ENCODE measurements at places on chromosomes 2 and 18.
A peak's percentile ranks its signal among the peaks of the same experiment; 100 is the strongest.

- DNase-seq: no peak
Observed at GRCh38 chr2:127575941-127576432, 40.5 kb downstream of the MYO7B start.

DNA sequence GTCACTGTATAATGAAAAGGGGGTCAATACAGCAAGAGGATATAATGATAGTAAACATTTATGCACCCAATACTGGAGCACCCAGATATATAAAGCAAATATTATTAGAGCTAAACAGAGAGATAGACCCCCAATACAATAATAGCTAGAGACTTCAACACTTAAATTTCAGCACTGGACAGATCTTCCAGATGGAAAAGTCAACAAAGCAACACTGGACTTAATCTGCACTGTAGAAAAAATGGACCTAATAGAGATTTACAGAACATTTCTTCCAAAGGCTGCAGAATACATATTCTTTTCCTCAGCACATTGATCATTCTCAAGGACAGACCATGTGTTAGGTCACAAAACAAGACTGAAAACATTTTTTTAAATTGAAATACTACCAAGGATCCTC is 26.7 kb downstream of the ZBTB14 start:
- no peak for DNase-seq

DNA sequence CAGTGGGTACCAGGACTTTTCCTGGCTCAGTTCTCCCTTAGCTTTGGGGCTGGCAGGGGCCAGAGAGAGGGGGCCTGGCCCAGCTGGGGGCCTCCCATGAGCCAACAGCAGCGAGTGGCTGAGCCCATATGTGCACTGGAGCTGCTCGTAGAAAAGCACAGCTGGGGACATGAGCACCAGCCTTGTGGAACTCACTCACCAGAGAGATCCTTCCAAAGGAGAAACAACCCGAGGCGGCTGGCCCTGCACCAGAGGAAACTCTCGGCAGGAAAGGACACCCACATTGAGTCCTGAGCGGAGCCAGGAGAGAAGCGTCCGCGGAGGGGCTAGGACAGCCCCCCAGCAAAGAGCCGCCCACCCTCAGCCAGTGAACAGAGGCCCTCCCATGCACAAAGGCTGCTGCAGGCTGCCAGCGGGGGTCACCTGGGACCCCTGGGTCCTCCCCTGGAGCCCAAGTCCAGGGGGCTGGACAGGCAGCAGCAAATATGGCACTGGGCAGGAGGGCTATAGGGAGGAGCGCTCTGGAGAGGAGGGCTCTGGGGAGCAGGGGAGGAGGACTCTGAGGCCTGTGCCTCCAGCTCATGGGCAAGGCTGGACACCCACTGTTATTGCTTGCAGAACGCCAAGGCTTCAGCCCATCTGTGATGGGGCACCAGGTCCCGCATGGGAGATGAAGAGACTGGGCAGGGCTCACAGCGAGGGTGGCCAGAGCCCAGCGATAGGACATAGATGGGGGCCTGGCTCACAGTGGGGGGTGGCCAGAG is 42.1 kb upstream of the SNED1 start:
- DNase-seq: no peak

DNA sequence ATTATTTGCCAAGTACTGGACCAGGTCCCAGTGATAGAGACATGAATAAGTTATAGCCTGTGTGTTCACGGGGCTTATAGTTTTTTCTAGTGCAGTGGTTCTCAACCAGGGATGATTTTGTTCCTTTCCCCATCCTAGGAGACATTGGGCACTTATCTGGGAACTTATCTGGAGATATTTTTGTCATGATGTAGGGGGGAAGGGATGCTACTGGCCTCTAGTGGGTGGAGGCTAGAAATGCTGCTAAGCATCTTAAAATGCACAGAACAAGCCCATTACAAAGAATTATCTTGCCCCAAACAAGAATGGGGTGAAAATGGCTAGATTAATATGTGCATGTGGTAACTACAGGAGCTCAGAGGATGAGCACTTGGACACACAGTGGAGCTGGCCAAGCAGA is 75.2 kb downstream of the KLHL29 start:
- no peak for DNase-seq

DNA sequence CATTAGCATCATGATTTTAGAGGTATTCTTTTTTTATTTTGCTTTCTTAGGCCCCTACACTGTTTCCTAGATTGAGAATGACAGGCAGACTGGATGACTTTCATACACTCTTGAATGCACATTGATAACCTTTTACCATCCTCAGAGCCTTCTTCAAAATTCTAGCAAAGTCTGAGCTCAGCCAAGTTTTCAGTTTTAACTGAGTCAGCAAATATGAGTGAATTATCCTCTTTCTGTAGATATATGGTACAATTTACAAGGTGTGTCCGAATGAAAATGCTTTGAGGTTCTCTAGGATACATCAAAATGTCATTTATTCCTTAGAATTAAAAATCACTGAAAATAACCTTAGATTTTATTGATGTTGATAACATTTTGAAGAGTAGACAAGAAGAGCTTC is 1038.2 kb upstream of the POU3F3 start:
- no peak for DNase-seq

DNA sequence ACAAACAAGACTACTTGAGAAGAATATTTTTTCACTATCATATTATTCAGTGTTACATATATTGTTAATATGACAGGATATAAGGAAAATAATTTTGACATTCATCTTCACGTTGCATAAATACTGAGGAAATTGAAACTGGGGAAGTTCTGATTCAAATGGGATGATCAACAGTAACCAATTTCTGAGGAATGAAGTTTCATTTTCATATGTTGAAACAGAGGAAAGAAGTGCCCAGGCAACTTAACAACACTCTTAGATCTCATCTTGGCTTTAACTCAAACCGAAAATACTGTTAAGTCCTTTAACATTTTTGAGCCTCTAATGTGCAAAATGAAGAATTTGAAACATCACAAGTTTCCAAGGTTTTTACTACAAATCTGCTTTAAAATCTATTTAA is 612.2 kb upstream of the VRK2 start:
- no peak for DNase-seq

- no peak for DNase-seq
Observed at GRCh38 chr2:735670-736218, 58.5 kb upstream of the TMEM18 start.

DNA sequence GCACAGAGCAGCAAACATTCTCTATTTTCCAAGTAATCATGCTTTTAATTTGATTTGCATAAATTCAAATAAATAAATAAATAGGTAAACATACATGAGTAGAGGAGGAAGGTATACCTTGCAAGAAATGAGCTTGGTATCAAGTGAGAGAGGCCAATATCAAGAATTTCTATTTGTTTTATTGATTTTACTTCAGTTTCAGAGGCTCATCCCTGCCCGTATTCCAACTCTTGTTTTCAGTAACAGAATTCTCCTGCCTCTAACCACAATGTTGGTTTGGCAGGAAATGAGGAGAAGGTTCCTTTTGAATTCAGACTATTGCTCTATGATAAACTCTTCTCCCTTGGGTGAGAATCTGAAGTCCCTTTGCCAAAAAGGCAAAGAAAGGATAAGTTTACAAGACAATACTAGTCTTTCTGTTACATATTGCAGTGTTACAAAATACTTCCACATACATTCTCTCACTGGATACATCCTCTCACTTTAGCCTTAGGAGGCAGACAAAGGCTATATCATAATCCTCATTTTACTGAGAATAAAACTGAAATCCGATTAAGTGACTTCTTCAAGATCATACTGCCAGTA is 68.3 kb upstream of the ZNF397 start:
- DNase-seq: no peak

DNA sequence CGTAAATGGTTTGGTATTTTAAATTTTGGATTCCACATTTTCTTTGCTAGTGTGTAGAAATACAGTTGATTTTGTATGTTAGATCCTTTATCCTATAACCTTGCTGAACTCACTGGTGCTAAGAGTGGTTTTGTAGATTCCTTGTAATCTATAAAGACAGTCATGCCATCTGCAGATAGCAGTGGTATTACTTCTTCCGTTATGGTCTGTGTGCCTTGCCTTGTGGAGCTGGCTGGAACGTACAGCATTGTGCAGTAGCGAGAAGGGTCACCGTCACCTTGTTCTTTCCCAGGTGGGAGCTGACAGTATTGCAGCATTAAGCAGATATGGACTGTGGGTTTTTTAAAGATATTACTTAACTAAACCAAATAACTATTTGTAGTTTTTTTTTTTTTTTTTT is 33.7 kb downstream of the ATP9B start:
- DNase-seq: no peak

GRCh38 chr2:176552501-176553135 is 283.4 kb downstream of the MTX2 start:
- no peak for DNase-seq

DNA sequence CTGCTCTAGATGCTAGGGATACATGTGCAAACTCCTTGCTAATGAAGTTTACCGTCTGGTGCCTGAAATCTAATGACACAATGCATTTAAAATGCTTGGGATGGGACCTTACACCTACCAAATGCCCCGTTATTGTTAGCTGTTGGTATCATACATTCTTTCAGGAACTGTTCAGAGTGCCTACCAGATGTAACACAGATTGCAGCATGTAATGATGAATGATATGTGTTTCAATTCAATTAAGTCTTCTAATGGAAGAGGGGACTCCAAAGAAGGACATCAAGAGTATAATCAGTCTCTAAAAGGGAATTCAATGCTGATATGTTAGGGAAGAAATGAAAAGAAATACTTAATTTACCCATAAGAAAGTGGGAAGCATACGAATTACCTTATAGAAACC is 3.2 kb downstream of the LYPD6 start:
- no peak for DNase-seq

DNA sequence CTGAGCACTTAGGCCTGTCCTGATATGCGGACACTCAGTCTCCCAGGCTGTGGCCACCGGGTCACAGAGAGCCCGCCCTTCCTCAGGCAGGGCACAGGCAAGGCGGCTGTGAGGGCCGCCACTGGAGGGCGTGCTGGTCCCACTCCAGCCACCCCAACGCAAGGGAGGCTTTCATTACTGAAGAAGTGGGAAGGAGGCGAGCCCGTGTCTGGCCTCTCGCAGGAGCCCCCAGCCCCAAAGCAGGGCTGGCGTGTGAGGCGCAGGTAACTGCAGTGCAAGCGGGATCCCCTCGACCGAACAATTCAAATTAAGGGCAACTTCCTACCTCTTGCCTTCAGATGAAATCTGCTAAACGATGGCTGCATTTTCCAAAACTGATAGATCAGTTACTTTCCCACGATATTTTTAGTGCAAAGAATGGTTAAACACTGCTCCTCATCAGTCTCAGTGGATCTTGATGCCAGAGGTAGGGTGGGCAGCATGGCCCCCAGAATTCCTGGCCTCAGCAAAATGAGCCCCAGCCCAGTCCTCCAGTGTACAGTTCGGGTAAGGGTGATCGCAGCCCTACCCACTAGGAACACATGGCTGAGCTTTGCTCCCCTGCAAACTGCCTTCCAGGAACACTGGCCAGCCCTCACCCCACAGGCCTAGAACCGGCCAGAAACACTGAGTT is 97.2 kb downstream of the SEPTIN10 start:
- no peak for DNase-seq

DNA sequence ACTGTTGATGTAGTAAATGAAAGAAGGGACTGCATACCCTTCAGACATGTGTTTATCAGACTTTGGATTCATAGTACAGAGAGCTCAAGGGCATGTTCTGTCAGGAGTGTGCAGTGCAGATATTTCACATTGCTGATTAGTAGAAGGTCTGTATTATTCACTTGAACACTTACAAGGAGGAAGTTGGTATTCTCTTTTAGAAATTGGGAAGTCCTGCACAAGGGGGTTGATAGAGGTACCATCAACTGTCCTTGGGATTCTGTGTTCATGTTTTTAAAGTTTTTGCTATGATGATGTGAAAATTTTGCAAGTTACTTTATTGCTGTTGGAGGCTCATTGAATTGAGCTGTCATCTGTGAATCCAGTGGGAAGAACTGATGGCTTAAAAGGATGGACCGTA is 6.7 kb downstream of the PSMD1 start:
- DNase-seq: no peak

DNA sequence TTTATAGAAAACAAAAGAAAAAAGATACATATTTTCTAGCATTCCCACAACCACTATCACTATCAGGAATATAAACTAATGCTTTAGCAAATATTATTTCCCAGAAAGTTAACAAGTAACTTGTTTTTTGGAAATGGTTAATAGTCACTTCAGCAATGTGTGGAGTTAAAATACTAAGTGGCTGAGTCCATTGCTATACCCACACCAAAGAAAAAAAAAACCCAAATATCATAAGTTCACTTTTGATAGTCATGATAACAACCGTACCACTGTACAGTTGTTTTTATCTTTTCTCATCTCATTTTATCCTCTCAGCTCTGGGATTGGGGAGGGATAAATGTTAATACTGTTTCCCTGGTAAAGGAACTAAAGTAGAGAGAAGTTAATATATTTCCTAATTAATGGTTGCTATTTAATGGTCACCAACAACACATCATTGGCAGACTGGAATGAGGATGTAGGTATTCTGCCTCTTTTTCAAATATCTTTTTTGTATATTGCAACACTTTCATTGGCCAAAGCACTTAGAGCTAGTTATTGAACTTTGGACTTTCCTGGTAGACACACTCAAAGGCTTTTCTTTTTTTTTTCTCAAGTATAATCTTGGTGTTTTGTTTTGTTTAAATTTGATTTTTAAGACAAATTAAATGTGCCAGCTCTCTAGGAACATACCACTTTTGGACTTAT is 18.4 kb upstream of the KANSL1L start:
- no peak for DNase-seq

DNA sequence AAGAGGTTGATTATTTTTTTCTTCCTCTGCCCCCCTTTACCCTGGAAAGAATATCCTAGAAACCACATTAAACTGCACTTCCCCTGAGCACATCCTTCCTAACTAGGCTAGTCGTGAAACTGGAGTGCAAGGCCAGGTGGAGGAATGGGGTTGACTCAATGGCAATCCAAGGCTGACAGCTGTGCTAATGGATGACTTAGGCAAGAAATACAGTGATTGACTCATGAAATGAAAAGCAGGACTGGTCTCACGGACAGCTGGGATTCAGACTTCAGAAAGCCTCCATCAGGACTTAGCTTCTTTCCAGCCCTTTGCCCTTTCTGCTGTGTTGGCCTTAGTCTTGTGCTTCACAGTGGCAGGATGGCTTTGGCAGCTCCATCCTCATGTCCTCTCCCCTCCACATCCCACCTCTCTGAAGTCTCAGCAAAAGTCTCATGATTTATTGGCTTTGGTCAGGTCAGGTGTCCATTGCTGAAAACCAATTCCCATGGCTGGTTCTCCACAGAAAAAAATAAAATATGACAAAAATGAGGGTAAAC is 33.8 kb downstream of the INSIG2 start:
- no peak for DNase-seq

DNA sequence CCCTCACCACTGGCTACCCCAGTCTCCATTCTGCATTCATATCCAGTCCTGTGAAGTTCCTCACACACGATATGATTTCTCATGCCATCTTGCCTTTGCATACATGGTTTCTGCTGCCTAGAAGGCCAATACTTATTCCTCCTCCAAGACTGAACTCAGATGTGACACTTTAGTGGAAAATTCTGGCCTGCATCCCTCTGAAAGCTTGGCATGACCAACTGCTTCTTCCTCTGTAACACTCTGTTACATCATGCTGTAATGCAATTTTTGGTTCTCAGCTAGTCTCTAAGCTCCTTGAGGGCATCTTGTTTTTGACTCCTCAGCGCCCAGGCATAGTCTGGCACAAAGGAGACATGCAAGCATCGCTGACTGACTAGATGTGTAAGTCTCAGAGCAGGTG is 12.6 kb downstream of the FAM161A start:
- DNase-seq: no peak

GRCh38 chr2:65228263-65228750 is 676 bp downstream of the ACTR2 start:
- peak; percentile 14 for DNase-seq

- no peak for DNase-seq
Observed at GRCh38 chr2:85678377-85678776, 10.4 kb upstream of the SFTPB start.

GRCh38 chr2:7119132-7119835 is 202.1 kb downstream of the RNF144A start:
- DNase-seq: peak; percentile 15
